ENCODE measurements at places on chromosomes 13 and 19. TPM values are rescaled to one million over a fixed set of nuclear protein-coding genes. Genes with fewer than 3 reads are reported as not detected.

The APOC4 gene
- total RNA-seq, result not detected

The CASP14 gene
- not detected for total RNA-seq

The DLL3 gene
- total RNA-seq, result not detected

The ZNF780A gene
- total RNA-seq, result 14.7 TPM

The LIM2 gene
- total RNA-seq, result not detected

The LYPD5 gene
- 3.7 TPM for total RNA-seq

The ZNF471 gene
- total RNA-seq, result 1.9 TPM

The HRC gene
- total RNA-seq, result 0.82 TPM

The COL4A2 gene
- 380 TPM for total RNA-seq

The CEACAM7 gene
- not detected for total RNA-seq

The ERF gene
- 34.8 TPM for total RNA-seq

GRCh38 chr13:57558051-57558467 lies 73.5 kb upstream of the PCDH17 start:
- DNase-seq, result no peak

DNA sequence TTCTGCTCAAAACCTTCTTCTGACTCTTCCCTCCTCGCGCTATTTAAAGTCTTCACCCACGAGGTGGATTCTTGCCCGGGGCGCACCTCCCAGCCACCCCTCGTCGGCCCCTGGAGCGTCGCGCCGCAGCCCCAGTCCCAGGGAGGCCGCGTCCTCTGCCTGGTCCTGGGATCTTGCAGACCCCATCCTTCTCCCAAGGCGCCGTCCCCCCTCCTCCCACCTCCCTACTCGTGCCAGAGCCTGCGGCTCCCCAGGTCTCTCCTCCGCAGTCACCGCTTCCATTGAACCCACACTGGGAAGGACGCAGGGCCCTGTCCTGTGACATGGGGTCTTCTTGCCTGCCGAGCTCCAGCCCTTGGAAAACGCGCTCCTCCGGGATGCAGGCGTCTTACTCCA lies 486 bp downstream of the ZNF808 start:
- no peak for DNase-seq

DNA sequence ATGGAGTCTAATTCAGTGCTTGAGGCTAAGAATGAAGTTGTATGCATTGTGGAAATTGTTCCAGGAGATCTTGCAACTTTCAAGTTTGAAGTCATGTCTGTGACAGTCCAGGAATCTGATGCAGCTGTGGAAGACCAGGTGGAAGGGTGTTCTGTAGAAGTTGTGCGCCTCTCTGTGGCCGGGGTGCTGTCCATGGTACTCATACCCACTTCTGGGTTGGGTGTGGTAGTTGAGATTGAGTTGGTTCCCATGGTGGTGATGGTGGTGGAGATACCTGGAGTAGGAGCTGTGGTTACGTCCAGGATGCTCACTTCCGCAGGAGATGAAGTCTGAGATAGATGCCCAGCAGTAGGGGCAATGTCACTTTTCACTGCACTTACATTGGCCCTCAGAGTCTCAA lies 44.3 kb downstream of the MUC16 start:
- DNase-seq, result no peak

DNA sequence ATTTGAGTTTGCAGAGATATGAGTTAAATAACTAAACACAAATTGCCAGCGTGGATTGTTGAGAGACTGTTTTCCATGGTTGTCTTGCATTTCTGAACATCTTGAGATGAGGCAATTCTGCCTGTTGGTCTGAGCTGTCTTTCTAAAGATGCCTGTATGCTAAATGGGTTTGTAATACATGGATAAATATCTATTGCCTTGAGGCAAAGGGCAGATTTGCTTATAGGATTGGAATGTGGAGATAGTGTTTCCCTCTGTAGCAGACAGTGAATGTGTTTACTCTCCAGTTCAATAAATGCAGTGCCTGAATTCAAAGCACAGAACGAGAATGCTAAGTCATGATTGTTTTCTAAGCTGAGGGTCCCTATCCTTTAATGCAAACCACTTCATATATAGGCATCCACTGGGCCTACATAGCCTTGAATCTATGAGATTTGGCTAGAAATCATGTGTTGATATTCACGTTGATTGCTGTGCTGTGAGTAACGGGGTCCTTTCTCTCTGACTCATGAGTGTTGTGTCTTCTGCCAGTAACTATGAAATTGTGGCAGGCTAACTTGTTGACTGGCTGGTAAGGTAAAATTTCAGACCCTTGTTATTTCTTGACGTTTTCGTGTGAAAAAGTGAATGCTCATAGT lies 2554.8 kb downstream of the PCDH9 start:
- DNase-seq, result no peak

DNA sequence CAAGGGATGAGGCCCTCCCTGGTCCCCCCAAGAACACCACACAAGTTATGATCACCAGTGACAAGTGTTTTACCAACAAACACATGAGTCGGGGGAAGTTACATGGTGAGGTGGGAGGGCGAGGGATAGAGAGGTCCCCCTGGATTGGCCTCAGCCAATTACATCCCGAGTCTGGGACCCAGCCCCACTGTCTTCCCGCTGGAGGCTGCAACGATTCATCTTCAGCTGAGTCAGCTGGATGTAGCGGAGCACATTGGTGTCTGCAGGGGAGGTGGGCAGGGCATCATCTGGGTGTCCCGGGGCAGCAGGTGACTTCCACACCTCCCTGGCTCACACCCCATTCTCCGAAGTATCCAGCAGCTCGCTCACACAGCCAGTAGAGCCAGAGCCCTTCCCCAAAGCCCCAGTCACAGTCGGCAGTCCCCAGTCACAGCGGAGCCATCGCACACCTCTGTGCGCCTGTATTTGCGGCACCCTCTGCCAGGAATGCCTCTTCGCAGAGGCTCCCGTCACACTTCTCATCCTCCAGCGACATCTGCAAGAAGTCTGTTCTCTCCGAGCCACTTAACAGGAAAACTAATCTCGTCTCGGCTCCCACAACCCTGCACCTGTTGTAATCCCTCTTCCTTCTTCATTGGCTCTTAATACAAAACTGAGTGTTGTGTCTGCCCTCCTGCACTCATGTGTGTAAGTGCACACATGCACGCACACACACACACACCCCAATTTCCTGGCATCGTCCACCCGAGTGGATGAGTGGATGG lies 2.0 kb downstream of the TTC9B start:
- no peak for DNase-seq

- DNase-seq, result no peak
Observed at GRCh38 chr13:27712421-27712820, 79.9 kb upstream of the GSX1 start.

- no peak for DNase-seq
Observed at GRCh38 chr19:13699786-13700185, 64.5 kb upstream of the MRI1 start.

DNA sequence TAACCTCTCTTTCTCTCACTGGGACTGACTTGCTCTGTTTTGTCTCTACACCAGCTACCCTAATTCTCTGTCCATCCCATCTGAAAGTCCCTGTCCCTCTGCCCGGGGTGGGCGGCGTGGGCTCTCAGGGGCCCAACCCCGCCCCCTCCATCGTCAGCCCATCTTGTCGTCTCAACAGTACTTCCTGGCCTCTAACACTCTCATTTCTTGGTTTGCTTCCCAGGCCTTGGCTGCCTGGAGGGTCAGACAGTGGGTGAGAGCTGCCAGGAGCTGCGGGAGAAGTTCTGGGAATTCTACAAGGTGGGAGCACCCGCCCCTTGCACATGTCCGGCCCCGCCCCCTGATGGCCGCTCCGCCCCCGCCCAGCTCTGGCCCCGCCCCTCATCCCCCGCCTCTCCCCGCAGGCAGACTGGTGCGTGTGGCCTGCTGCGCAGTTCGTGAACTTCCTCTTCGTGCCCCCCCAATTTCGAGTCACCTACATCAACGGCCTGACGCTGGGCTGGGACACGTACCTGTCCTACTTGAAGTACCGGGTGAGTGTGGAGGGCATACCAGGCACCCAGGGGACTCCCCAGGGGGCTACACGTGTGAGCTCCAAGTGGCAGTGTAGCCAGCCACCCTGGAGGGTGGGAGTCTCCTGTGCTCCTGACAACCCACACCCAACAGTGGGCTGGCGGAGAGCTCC lies 1.7 kb downstream of the MPV17L2 start:
- DNase-seq, result no peak

GRCh38 chr13:49071341-49071937 lies 95.7 kb downstream of the FNDC3A start:
- DNase-seq, result no peak

DNA sequence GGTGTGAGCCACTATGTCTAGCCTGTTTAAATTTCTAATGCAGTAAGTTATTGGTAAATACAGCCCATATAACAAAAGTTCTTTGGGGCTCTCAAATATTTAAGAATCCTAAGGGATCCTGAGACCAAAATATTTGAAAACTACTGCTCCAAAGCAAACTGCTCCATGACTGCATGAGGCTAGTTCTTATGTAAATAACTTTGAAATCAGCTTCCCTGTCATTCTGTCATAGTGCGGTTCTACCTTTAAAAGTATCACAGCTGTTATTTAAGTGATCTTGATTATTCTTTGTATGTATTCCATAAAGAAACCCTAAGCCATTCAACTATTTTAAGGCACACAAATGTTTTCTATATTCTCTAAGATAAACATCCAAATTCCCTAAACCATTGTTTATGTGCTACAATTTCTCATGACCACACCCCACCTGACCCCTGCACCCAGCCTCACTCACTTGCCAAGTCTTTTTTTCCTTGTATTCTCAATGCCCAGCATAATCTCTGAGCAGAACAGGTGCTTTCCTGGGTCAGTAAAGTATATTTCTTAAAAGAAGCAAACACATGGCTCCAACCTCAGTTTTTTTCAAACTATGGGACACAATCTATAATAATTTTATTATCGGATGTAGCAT lies 146.6 kb downstream of the RNF17 start:
- no peak for DNase-seq

DNA sequence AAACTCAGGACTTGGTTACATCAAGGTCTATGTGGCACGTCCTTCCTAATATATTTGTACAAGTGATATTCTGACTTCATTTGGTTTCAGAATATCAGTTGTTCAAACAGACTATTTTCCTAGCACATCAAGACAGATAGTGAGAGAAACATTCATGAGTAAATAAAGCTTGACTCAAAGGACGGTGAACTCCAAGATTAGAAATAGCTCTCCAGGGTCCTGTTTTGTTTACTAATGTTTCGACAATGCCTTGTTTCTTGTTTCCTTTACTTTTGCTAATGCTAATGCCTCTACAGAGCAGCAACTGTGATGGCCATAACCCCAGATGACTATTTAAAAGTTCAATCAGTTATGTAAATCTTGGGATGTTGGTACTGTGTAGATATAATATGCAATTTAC lies 313.9 kb downstream of the KLF12 start:
- no peak for DNase-seq

- no peak for DNase-seq
Observed at GRCh38 chr13:46572752-46573431, 19.9 kb downstream of the LRCH1 start.

GRCh38 chr13:26762745-26763345 lies 2.3 kb upstream of the GPR12 start:
- no peak for DNase-seq

- DNase-seq, result no peak
Observed at GRCh38 chr19:7288977-7289376, 5.2 kb downstream of the INSR start.

DNA sequence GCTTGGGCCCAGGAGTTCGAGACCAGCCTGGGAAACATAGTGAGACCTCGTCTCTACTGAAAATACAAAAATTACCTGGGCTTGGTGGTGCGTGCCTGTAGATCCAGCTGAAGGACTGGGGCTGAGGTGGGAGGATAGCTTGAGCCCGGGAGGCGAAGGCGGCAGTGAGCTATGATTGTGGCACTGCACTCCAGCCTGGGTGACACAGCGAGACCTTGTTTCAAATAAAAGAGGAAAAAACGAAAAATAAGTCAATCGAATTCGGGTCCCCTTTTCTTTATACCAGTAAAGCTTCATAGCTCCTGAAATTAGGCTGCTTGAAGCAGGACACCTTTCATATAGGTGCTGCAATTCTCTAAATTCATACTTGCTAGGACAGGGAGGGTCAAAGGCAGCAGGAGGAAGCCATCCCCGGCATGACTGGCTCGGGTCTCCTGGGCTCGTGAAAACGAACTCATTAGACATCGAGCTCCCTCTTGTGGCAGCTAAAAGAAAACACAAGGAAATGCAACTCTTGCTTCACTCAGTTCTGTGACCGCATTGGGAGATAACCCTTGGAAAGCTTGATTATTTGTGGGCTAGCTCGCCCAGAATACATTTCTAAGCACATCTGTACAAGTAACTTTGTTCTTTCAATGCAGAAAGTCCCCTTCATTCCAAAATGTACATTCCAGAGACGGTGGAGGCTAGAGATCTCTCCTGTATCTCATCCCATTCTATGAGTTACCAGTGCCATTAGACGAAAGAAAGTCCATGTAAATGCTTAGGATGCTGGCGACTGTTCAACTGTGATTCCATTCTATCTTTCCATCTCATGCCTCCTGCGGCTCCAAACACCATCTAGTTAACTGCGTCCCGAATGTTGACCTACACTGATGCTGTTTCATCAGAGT lies 16.8 kb downstream of the FPR2 start:
- no peak for DNase-seq

- DNase-seq, result no peak
Observed at GRCh38 chr13:28573595-28574373, 78.9 kb upstream of the FLT1 start.

DNA sequence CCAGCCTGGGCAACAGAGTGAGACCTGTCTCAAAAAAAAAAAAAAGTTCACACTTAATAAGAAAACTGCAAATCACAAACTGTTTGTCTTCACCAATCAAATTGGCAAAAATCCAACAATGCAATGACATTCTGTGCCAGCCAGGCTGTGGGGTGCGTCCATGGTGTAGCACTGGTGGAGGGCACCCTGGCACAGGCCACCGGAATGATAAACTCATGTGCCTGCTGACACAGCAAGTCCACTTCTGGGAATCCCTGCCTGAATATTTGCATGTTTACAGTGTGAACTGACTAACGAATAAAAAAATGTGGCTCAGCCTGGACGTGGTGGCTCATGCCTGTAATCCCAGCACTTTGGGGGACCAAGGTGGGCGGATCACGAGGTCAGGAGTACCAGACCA lies 1.6 kb upstream of the LRRC25 start:
- no peak for DNase-seq

Data from omental fat pad (tissue), 4 donors.